ENCODE measurements at places on chromosomes 12 and 14.

DNA sequence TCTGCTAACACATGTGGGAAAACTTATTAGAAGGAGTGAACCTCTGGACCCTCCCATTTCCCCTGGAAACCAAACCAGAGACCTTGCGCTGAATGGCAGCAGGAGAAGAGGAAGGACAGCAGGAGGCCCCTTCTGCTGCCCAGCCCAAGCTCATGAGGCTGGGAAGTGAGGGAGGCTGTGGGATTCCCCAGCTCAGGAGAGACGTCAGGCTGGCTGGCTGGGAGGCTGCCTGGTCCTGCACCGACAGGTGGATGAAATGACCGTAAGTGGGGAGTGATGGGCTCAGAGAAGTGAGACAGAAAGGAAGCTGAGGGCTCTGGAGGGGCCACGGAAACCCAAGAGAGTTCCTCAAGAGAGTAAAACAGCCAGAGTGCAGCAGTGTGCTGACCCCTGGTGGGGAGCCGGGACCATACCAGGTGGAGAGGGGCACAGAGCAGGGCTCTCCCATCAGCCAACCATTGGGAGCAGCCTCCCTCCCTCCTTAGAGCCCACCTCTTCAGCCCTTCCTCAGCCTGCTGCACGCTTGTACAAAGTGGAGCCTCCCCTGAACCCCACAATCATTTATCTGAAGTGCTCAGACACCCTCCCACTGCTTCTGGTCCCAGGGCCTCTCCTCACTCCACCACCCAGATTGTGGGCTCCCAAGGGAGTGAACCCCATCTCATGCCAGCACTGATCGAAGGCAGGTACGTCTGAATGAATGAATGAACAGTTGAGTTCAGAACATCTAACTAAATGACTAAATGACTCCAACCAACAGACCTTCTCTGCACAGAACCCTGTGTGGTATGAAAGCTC is 14.0 kb downstream of the TAMALIN start:
- DNase-seq, result peak; percentile 93

DNA sequence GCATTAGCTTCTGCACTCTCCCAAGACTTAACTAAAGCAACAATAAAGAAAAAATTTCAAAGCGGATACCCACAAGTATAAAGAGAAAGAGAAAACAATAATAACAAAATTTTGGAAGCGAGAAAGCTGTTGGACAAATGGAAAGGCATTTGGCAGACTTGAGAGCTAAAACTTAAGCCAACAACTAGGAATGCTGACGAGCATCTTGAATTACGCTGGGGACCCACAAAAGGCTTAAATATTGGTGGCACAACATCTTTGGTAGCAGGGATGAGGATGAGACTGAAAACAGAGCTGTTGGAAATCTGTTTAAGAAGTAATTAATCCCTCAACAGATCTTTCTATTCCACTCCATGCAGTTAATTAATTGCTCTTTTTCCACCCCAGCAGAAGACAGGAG is 49.8 kb downstream of the LLPH start:
- DNase-seq, result no peak

- DNase-seq, result no peak
Measured at GRCh38 chr14:54209511-54210250, 187.1 kb upstream of the CDKN3 start.

DNA sequence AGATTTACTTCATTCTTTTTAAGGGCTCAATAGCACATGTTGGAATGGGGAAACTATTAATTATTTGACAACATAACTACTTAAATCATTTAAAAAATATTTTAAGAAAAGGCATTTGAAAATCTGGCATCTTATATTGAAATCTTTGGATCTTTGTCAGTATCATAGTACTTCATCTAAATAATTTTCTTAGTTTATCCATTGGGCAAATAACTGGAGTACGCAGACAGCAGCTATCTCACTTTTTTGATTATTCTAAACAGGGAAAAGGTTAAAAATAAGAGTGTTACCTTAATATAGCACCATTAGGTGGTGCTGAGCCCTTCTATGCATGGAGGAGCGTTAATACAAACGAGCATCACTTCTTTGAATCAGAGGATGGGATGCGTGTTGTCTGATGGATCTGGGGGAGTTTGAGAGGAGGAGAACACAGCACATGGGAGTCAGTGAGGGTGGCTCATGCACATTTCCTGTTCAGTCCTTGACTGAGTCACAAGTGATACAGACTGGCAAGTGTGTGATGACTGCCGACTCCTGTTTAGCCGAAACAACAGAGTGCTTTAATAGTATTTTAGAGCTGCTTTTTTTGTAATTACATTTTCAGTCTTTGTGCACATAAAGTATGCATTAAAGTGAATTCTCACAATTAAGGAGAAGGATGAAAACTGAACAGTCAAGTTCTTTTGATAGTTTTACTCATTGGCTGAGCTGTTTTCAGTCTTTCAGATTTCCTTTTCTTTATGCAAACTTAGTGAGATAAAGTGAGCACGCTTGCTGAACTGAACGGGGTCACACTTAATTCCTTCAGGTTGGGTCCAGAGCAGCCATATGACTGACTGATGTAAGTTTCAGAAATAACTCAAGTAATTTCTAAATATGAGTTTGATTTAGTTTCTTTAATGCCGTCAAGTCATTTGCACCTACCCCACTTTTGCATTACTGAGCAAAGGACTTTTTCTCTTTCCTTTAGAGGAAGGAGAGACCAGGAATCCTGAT is 92.7 kb downstream of the DIP2B start:
- DNase-seq, result no peak

DNA sequence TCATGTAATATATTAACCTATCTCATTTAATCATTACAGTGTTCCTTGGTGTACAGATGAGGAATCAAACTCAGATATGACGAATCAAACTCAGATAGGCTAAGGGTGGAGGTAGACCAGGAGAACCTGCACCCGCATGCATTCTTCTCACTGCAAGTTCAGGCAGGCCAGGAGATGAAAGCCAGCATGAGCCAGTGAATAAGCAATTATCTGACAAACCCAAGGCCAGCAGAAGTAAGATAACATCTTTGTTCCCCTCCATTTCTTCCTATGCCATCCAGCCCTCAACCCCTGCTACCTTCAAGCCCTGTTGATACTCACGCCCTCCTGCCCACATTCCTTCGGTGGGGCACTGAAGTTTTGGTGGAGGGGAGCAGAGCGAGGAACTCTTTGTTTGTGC is 152.2 kb downstream of the ETV6 start:
- no peak for DNase-seq

DNA sequence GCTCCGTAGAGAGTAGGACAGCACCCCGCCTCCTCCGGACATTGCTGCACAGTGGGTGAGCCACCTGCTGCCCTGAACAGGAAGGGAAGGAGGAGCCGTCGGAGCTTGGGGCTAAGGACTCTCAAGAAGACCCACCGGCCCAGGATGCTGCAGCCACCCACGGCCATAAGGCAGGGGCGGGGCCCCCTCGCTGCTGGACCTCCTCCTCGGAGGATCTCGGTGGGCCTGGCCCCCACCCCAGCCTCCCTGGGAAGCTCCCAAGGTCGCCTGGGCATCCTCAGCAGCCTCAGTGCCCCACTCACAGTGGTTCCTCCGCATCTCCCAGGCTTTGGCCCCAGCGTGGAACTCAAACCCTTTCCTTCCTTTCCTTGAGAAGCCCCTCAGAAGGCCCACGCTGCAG is 68.6 kb upstream of the DIO3 start:
- DNase-seq, result no peak

DNA sequence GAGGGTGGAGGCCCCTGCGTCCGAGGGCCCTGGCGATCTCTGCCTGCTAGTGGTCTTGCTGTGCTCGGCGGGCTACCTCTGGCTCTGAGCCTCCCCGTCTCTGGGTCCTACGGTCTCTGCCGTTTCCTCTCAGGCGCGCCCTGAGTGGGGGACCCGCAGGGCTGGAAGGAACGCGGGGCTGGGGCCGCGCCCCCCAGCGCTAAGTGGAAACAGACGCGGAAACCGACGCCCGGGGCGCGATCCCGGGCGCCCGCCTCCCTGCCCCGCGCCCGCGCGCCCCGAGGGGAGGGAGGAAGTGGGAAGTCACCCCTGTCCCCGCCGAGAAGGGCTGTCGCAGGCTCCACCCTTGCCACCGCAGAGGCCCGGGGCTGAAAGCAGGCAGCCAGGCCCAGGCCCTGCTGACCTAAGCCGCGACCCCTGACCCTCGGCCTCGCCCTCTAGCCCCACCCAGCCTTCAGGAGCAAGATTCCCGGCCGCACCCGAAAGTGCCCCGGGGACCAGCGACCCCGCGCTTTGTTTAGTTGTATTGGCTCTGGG is 831 bp downstream of the CRIP1 start:
- no peak for DNase-seq

All from T1000 (cell line).